Activated CD8-positive, alpha-beta T cell treated with anti-CD3 and anti-CD28 coated beads, Interleukin-2, amount 10 ng/mL, durations not matched to agents 7 days and 5 days (primary cell): ENCODE measurements at places on chromosomes 7 and 10.

DNA sequence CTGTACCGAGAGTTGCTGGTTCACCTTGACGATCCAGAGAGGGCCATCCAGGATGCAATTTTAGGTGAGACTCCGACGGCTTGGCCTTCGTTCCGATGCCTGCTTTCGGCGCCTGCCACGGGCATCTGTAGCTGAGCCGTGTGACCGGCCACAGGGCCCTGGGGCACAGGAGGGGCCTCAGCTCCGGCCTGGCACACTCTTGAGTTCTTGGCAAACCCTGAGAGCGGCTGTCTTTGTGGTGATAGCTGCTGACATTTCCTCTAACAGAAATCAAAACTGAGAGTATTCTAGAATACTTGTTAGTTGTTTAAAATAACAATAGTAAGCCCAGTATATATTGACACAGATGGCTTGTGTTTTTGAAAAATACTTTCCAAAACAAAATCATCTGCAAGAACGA lies 52.2 kb upstream of the SUN1 start:
- peaks cover 2% of the 10 kb centered on the region for H3K4me1 ChIP-seq
- H3K36me3 ChIP-seq = peaks cover 31% of the 10 kb centered on the region
- no peak for DNase-seq
- H3K27ac ChIP-seq = no peak overlapping the region
- H3K4me3 ChIP-seq = no peak overlapping the region

- H3K4me1 ChIP-seq = peaks cover 6% of the 10 kb centered on the region
- no peak overlapping the region for H3K4me3 ChIP-seq
- no peak overlapping the region for H3K27ac ChIP-seq
- DNase-seq = no peak
Observed at GRCh38 chr7:542713-543500, 23.3 kb upstream of the PDGFA start.

DNA sequence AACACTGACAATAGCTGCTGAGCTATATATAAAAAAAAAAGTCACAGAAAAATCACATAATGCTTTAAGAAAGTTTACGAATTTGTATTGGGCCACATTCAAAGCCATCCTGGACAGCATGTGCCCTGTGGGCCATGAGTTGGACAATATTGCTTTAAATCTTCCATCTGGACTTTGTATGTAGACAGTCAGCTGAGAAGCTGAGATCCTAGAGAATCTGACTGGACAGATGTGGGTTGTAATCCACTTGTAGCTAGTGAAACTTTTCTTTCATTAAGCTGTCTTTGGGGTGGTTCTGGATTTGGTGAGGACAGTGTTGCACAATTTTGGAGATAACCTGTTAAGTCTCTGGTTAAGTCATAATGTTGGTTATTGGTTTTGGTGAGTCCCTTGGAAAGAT lies 824.5 kb downstream of the CCSER2 start:
- H3K4me3 ChIP-seq = no peak overlapping the region
- no peaks in the 10 kb centered on the region for H3K36me3 ChIP-seq
- no peaks in the 10 kb centered on the region for H3K27me3 ChIP-seq
- no peaks in the 10 kb centered on the region for H3K4me1 ChIP-seq
- no peak overlapping the region for H3K27ac ChIP-seq

DNA sequence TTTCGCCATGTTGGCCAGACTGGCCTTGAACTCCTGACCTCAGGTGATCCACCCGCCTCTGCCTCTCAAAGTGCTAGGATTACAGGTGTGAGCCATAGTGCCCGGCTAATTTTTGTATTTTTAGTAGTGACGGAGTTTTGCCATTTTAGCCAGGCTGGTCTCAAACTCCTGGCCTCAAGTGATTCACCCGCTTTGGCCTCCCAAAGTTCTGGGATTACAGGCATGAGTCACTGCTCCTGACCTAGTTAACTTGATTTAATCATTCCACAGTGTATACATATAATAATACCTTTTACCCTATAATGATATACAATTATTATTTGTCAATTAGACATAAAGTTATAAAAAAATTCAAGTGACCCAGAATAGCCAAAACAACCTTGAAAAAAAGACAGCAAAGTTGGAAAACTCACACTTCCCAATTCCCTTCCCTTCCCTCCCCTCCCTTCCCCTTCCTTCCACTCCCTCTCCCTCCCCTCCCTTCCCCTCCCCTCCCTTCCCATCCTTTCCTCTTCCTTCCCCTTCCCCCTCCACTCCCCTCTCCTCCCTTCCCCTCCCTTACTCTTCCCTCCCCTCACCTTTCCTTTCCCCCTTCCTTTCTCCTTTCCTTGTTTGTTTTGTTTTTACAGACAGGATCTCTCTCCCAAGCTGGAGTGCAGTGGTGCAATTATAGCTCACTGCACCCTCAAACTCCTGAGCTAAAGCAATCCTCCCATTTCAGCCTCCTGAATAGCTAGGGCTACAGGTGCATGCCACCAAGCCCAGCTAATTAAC lies 14.8 kb upstream of the ZMIZ2 start:
- H3K4me1 ChIP-seq = peaks cover 12% of the 10 kb centered on the region
- DNase-seq = no peak
- no peak overlapping the region for H3K27ac ChIP-seq
- no peaks in the 10 kb centered on the region for H3K36me3 ChIP-seq
- H3K4me3 ChIP-seq = no peak overlapping the region
- H3K27me3 ChIP-seq = no peaks in the 10 kb centered on the region

GRCh38 chr7:29754874-29755490 lies 51.3 kb upstream of the WIPF3 start:
- no peaks in the 10 kb centered on the region for H3K36me3 ChIP-seq
- H3K27me3 ChIP-seq = peaks cover 1% of the 10 kb centered on the region
- H3K4me3 ChIP-seq = no peak overlapping the region

DNA sequence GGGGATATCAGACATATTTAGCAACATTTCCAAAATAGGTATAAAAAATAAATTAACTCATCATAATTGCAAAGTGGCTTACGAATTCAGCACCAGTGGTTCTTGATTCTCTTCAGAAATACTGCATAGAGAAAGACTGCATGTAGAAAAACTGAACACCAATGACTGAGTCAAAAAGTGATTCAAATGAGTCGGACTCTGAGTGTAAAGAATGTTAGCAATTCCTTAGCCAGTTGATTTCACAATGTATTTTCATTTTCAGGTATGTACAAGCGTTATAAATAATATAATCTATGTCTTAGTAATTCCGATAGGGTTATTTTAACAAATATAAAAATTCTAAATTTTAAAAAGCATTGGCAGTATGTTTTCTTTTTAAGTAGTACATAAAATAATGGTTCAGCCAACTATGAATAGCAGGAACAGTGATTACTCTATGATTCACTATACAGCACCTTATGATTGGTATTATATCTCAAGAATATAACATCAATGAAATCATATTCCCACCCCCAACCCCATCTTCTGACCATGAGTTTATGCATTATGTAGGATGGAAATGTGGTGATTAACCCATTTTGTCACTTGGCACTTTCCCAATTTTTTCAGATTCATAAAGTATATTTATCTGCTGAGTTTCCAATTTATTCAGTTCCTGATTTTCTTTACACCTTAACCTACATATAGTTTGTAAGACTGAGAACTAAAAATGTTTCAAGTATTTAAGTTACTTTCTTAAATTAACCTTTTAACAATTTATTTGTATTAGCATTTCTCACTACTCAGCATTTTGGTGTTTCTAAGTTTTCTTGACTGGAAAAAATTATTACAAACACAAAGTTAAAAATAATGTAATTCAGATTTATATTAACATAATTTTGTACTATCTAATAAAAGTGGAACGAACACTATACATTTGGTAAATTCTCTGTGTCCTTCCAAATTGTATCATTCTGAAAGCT lies 33.9 kb downstream of the DNAJC1 start:
- H3K27me3 ChIP-seq = no peaks in the 10 kb centered on the region
- DNase-seq = no peak
- H3K4me1 ChIP-seq = peaks cover 2% of the 10 kb centered on the region
- H3K36me3 ChIP-seq = no peaks in the 10 kb centered on the region
- no peak overlapping the region for H3K27ac ChIP-seq

- peaks cover 33% of the 10 kb centered on the region for H3K27me3 ChIP-seq
- DNase-seq = no peak
- H3K4me1 ChIP-seq = no peaks in the 10 kb centered on the region
- H3K27ac ChIP-seq = no peak overlapping the region
Observed at GRCh38 chr10:27724287-27724686, 21.3 kb downstream of the MKX start.

GRCh38 chr10:22742678-22743077 lies 28.3 kb upstream of the PIP4K2A start:
- H3K27me3 ChIP-seq = peaks cover 2% of the 10 kb centered on the region
- no peak for DNase-seq
- H3K4me3 ChIP-seq = no peak overlapping the region
- H3K4me1 ChIP-seq = no peaks in the 10 kb centered on the region
- no peak overlapping the region for H3K27ac ChIP-seq
- no peaks in the 10 kb centered on the region for H3K36me3 ChIP-seq

DNA sequence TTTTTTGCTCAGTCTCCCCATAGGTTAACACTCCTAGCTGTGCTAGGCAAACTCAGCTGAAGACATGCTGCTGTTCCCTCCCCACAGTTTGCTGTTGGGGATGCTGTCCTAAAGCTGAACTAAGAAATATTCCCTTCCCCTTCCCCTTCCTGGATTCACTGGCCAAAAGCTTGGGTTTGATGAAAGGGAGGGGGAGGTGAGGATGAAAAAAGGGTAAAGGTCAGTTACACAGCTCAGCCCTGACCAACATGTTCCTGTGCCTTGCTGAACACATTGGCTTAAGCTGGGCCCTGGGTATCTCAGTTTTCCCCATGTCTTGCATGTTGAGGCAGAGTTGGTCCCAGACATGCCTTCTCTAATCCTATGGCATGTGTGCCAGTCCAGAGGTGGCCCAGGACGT lies 15.3 kb downstream of the CCM2 start:
- peaks cover 50% of the 10 kb centered on the region for H3K36me3 ChIP-seq
- no peak for DNase-seq
- peaks cover 14% of the 10 kb centered on the region for H3K4me1 ChIP-seq
- no peaks in the 10 kb centered on the region for H3K27me3 ChIP-seq
- no peak overlapping the region for H3K27ac ChIP-seq
- no peak overlapping the region for H3K4me3 ChIP-seq

- no peak overlapping the region for H3K4me3 ChIP-seq
- peaks cover 71% of the 10 kb centered on the region for H3K4me1 ChIP-seq
- peaks cover 31% of the 10 kb centered on the region for H3K36me3 ChIP-seq
Observed at GRCh38 chr10:6148908-6149307, 53.8 kb upstream of the PFKFB3 start.

- peak overlapping the region; percentile 94 for H3K4me3 ChIP-seq
- H3K4me1 ChIP-seq = peaks cover 37% of the 10 kb centered on the region
- H3K27ac ChIP-seq = peak overlapping the region; percentile 97
Observed at GRCh38 chr7:87151729-87152111, 533 bp upstream of the DMTF1 start.

GRCh38 chr7:68733219-68734153 lies 864.8 kb upstream of the AUTS2 start:
- no peaks in the 10 kb centered on the region for H3K4me1 ChIP-seq
- H3K27ac ChIP-seq = no peak overlapping the region
- no peaks in the 10 kb centered on the region for H3K27me3 ChIP-seq

DNA sequence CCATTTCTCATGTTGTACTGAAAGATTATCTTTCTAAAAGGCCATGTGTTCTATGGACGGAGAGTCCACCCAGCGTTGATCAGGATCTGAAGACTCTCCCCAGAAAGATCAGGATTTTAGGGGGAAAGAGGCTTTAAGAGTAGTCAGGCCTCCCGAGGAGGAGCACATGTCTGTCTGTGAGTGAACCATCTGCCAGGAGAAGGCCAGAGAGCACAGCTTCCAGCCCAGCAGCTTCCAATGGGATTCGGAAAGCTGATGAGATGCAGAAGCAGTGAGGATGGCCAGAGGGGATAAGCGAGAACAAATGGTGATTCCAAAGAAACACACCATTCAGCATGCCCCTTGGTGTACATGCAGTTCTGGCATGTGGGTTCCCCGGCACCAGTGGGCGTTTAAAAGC lies 88.5 kb upstream of the TCERG1L start:
- DNase-seq = no peak
- H3K27ac ChIP-seq = no peak overlapping the region
- H3K27me3 ChIP-seq = no peaks in the 10 kb centered on the region
- no peaks in the 10 kb centered on the region for H3K4me1 ChIP-seq
- no peaks in the 10 kb centered on the region for H3K36me3 ChIP-seq

- no peak overlapping the region for H3K27ac ChIP-seq
- H3K4me3 ChIP-seq = no peak overlapping the region
- H3K36me3 ChIP-seq = peaks cover 40% of the 10 kb centered on the region
- no peak for DNase-seq
Observed at GRCh38 chr7:155638366-155638765, 6.1 kb upstream of the RBM33 start.

DNA sequence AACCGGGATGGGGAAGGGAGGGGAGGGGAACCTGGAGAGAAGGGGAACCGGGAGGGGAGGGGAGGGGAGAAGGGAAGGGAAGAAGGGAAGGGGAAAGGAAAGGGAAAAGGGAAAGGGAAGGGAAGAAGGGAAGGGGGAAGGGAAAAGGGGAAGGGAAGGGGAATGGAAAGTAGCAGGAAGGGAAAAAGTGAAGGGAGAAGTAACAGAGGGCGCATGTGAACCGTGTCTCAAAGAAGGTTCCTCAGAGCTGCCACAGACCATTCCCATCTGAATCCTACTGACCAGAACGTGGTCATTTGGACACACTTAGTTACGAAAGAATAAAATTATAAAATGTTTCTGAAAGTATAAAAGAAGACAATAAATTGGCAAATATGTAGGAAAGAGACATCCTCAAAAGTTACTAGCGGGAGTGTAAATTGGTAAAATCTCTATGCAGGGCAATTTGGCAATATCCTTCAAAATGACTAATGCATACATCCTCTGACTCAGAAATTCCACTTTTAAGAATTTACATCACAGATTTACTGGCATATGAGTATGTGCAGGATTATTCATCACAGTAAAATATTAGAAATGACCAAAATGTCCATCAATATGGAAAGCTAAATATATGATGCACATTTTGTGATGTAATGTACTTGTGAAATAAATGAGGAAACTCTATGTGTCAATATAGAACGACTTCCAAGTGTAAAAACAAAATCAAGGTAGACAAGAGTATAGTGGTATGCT lies 12.9 kb downstream of the C10orf67 start:
- H3K27ac ChIP-seq = no peak overlapping the region
- DNase-seq = no peak
- H3K36me3 ChIP-seq = no peaks in the 10 kb centered on the region
- peaks cover 6% of the 10 kb centered on the region for H3K27me3 ChIP-seq
- no peaks in the 10 kb centered on the region for H3K4me1 ChIP-seq
- H3K4me3 ChIP-seq = no peak overlapping the region

DNA sequence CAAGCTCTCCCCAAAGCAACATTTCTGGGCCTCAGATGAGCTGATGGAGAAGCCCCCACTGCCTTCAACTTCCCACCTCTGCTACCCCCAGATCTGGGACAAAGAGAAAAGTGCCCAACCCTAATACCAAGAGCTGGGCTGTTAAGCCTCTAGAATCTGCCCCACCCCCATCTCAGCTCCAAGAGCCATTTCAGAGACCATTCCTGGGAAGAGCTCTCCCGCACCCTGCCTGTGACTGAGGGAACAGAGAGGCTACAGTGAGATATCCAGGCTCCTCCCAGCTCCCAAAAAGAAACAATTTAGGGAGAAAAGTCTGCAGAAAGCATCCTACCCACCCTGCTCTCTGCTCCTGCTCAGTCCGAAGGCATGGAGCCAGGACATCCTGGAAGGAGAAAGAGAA lies 2.5 kb upstream of the KCNH2 start:
- H3K27me3 ChIP-seq = peaks cover 58% of the 10 kb centered on the region
- no peak for DNase-seq
- H3K4me1 ChIP-seq = peaks cover 14% of the 10 kb centered on the region
- H3K27ac ChIP-seq = no peak overlapping the region
